ENCODE measurements at places on chromosomes 1 and 21.
A peak's percentile ranks its signal among the peaks of the same experiment; 100 is the strongest.

DNA sequence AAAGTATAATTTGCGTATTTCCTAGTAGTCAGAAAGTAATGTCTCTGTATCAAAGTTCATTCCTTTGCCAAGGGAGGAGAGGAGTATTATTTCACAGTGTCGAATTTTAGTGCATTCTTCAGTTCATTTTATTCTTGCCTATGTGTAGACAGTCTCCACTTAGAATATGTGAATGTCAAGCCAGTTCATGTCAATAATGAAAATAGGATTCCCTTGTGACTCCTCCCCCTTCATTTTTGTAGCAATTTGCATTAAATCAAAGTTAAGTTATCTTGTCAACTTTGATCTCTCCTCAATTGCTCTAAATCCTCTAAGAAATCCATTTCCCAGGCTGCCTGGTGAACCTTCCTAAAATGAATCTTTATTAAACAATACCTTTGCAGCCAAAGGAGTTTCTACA, 179.1 kb downstream of the SLC44A5 start:
- DNase-seq: no peak

DNA sequence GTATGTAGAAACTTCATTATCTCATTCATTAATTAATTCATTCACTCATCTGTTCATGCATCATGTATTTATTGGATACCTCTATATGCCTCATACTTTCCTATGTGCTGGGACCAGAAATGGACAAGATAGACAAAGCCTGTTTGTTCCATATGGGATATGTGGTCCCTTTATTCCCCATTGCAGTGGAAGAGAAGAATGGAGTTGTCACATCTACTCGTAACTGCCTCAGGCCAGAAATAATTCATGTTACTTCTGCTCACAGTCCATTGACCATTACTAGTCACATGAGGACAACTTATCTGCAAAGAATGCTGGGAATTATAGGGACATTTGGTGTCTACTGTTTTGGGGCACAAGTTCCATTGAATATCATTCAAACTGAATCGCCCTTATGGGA, 327.8 kb downstream of the MATN1 start:
- no peak for DNase-seq

- DNase-seq: no peak
These were observed 40.7 kb upstream of the EYA3 start for GRCh38 chr1:28129150-28129549.

DNA sequence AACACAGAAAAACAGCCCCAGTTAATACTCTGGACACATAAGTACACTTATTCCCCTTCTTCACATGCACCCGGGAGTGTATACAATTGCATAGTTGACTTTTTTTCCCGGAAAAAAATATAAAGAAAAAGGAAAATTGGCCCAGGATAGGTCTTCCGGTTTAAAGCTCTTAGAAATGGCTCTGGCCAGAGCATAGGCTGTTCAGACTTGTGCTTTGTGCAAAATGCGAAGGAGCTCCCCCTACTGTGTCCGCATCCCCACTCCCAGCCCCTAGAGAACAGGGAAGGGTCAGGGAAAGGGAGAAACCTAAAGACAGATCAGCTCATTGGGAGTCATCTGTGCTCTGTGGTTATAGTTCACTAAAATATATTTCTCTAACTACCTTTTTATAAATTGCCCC, 5.5 kb upstream of the MTMR11 start:
- no peak for DNase-seq

GRCh38 chr1:59696421-59697115, 118.2 kb upstream of the HOOK1 start:
- DNase-seq: no peak

- no peak for DNase-seq
These were observed 10.4 kb downstream of the LDLRAD1 start for GRCh38 chr1:54007613-54008012.

DNA sequence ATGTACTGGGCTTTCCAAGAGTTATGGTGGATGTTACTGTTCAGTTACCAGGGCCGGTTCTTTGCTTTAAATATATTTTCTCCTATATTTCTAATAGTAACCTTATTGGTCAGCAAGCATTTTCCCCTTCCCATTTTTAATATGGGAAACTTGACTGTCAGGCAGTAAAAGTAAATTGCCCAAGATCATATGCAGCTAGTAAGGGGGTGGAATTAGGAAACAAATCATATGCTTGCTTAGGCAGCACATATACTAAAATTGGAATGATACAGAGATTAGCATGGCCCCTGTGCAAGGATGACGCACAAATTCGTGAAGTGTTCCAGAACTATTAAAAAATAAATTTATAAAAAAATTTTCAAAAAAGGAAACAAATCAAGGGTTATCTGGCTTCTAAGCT, 73.9 kb downstream of the PATJ start:
- no peak for DNase-seq

- DNase-seq: no peak
These were observed 1891.2 kb downstream of the NCAM2 start for GRCh38 chr21:22889445-22889844.

DNA sequence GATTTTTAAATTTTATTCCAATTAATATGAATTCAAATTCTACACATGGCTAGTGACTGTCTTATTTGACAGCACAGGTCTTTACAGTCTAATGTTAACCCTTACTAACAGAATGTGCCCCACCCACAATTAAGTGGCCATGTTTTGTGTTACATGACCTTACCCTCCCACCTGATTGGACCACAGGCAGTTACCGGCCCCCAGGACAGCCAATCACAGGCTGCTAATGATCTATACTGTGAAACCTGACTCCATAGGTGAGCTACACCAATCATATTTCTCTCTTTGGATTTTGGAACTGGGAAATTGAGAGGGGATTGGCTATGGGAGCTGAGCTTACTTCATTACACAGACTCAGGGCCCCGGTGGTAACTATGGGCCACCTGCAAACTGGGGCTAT, 27.5 kb downstream of the ZP4 start:
- DNase-seq: no peak

GRCh38 chr1:181514298-181515290, 31.3 kb downstream of the CACNA1E start:
- DNase-seq: no peak

DNA sequence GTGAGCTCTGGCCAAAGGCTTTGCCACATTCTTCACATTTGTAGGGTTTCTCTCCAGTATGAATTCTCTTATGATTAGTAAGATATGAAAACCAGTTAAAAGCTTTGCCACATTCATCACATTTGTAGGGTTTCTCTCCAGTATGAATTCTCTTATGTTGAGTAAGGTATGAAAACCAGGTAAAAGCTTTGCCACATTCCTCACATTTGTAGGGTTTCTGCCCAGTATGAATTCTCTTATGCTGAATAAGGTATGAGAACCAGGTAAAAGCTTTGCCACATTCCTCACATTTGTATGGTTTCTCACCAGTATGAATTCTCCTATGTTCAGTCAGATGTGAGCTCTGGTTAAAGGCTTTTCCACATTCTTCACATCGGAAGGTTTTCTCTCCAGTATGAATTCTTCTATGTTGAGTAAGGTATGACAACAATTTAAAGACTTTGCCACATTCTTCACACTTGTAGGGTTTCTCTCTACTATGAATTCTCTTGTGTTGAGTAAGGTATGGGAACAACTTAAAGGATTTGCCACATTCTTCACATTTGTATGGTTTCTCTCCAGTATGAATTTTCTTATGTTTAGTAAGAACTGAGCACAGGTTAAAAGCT, 20.7 kb downstream of the ZNF695 start:
- no peak for DNase-seq

DNA sequence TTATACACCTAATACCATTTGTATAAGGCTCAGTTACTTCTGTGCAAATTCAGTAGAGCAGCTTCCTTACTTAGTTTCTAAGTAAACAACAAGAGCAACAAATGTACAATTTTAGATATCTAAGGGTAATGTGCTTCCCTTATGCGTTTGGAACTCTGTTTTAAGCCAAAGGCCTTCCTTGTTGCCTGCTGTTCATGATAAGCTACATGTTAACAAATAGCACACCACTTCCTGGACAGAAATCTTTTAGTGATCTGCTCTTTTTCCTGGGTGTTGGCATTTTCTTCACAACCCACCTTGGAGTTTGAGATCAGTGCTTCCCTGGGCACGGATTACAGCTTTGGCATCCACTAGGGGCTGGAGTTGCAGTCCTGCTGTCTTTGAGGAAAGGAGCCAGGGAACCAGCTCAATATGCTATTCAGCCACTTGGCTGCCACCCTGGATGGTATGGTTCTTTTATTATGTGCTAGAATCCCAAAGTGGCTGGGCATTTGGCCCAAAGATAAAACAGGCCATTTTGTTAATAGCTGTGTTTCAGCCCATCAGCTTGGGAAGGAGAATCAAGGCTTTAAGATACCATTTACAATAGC, 55.6 kb upstream of the ADAR start:
- DNase-seq: no peak

DNA sequence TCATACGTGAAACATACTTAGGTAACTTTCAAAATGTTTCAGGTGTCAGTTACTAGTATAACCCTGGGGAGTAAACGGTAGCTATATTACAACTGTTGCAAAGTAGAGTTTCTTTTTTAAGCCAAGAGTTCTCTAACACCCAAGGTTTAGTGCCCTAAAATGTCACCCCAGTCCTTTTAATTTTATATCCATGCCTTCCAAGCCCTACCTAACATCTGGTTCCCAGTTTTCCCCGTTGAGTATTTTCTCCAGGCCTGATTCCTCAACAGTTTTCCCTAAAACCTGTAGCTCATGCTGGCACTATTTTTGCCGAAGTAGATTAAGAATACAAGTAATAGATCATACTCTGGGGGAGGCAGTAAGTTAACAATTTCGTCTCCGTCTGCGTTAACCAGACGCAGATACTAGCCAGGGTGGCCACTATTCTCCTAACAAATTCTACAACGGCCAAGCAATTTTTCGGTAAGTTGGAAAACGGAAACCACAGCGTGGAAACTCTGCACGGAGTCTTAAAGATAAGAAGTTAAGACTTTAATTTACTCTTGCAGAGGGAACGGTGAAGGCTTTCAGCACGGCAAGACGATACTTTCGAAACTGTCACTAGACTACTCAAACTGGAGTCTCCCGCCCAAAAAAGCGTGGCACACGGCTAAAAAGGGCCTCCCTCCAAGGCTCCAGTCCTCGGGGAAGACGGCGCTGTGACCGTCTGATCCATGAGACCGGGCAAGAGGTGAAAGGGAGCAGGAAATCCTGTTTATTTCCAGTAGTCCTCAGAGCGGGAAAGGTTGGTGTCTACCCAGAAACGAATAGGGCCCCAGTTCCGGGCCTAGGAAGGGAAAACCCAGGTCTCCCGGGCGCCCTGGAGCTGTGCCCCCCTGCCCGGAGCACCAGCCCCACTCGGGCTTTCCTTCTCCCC, 945 bp downstream of the SRSF4 start:
- no peak for DNase-seq

GRCh38 chr1:223500560-223501425, 107.6 kb downstream of the CCDC185 start:
- DNase-seq: no peak

DNA sequence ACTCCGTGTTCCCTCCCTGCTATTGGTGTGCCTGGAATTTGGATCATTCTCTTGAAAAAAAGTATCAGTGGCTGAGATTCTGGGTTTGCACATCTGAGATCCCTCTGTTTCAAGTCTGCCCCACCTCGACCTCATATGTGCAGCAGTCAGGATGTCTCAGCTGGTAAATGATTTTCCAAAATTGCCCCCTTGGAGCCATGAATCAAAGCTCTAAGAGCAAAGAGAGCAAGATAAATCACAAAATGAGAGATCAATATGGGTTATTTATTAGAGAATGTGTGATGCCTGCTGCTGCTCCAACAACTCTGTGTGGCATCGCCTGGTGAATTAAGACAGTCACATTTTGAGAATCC, 8.5 kb downstream of the CRP start:
- no peak for DNase-seq

- DNase-seq: no peak
These were observed 451.1 kb downstream of the LTN1 start for GRCh38 chr21:28541371-28542112.

DNA sequence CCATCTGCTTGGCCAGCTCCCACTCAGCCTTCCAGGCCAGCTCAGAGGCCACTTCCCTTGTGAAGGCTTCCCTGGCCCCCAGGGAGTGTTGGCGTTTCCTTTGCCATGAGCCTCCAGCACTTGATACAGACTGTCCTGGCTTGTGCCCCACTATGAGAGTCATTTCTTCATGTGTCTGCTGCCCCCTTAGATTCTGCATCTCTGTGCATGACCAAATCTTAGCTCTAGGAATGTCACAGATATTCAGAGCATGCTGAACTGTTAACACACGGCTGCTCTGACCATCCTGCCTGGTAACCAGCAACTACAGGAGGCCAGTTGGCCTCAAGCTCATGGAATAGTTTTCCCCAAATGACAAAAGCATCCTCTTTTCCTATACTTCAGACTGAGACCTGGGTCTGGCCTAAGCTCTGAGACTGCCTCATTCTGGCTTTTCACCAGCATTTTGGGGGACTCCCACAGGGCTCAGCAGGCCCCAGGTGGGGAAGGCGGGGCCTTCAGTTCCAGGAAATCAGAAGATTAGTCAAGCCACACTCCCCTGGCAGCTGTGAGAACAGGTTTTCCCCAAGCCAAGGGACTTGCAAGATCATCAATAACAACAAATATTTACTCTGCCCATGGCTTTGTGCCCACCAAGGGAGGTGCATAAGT, 182.6 kb upstream of the EDN2 start:
- DNase-seq: peak; percentile 59

DNA sequence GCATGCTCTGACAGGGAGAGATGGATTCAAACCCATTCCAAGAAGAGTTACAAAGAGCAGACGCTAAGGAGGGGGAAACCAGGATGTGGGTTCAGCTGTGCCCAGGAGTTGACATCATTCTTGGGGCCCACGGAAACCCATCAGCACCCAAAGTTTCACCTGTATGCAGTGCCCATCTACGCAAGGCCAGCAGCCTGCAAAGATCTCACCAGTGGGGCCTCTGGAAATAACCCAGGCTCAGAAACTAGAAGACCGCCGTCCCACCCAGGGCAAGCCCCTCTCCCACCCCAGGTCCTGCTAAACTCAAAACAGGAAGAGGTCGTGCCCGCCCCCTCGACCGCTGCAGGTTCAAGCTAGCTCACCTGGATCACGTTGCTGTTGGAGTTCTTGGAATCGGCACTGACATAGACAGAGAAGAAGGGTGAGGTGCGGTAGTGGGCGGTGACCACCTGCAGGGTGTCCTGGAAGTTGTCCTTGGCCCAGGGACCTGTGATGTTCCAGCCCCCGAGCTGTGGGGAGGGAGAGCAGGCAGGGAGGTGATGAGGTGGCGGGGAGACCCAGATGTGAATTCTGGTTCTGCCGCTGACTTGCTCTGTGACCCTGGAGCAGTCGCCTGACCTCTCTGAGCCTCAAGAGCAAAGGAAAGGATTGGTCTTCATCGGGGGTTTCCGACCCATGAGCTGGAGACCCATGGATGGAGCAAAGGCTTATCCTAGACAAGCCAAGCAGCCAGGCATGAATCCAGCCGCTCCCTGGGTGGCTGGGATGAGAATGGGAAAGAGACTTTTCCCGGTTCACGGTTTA, 31.7 kb downstream of the ECE1 start:
- DNase-seq: no peak
